Fibroblast of villous mesenchyme (primary cell): ENCODE measurements at places on chromosomes 4 and X. TPM values are rescaled to one million over a fixed set of nuclear protein-coding genes. Genes with fewer than 3 reads are reported as not detected.

DNA sequence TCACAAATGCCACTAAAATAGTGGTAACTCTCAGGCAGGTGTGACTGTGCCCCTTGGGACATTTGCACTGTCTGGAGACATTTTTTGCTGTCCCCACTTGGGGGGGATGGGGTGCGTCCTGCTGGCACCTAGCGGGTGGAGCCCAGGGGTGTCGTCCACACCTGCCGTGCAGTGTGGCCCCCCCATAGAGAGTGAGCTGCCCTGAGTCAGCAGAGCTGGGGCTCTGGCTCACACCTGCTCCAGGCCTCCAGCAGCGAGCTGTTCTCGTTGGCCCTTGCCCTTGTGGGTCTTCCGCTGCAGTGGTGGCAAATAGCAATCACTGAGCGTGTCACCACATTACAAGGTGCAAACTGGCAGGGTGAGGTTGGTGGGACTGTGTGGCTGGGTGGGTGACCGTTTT lies 64.6 kb downstream of the CLDN34 start:
- no peak for DNase-seq

DNA sequence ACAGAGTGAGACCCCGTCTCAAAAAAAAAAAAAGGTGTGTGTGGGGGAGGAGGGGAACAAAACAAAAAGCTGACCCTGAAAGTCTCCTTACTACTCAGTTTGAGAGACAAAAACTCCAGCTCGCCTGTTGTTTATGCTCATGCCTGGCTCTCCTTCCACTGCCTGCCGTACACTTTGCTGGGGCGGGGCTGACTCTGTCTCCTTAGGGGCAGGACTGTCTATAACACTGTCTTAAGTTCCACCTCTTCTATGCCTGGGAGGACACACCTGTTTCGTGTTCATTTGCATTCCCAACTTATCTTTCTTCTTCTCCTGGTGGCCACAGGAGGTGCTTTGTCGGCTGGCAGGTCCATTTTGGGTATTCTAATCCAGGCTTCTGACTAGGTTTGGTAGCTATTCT lies 81.4 kb downstream of the MTNR1A start:
- DNase-seq, result no peak

DNA sequence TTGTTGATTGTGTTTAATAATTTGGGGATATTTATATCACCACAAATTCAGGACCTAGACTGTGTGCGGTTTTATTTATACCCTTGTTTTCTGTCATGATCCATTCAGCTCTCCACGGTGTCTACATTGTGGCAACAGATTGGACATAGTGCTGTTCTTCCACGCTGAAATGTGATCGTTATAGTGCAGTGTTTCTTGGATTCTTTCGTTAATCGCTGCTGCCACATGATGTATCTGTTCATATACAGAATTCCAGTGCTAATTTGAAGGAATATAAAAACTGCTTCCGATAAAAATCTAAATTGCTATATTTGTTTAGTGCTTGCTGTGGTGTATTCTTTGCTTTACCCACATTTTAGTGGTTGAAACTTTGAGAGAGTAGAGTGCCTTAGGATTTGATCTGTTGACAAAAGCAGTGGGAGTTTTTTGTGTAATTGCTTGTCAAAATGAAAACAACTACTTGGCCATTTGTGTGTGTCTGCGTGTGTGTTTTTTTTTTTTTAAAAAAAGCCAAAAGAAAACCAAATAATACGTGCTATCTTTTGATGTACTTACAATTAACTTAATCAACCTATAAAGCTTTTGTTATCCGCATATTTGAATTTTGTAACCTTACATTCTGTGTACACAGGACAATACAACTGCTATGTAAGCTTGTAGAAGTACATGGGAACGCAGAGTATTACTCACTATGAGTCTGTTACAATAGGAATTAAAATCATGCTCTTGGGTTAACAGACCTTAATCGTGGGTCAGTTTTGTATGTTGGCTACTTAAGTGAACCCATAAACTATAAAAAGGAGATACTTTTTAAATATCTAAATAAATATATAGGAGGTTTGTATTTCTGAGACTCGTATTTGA lies 353.3 kb downstream of the ARHGAP24 start:
- peak; percentile 36 for DNase-seq

- no peak for DNase-seq
Observed at GRCh38 chrX:74250574-74250973, 53.4 kb upstream of the ZCCHC13 start.

The KIT gene
- total RNA-seq, result 2.2 and 5.5 TPM in 2 replicates
